Bladder microvascular endothelial cell (primary cell): ENCODE measurements at places on chromosomes 4 and X. TPM values are rescaled to one million over a fixed set of nuclear protein-coding genes. Genes with fewer than 3 reads are reported as not detected.

The SSX4B gene
- not detected in 2 replicates for total RNA-seq

The RIBC1 gene
- 0.16 and 0.19 TPM in 2 replicates for total RNA-seq

The NAP1L2 gene
- total RNA-seq: 0.81 and 3.0 TPM in 2 replicates

The N4BP2 gene
- 3.1 and 7.5 TPM in 2 replicates for total RNA-seq
